ENCODE measurements at places on chromosomes 7 and 10. TPM values are rescaled to one million over a fixed set of nuclear protein-coding genes. Genes with fewer than 3 reads are reported as not detected.

The ITPRID1 gene
- 0.04 TPM for polyA plus RNA-seq

The TMEM176A gene
- 4.2 TPM for polyA plus RNA-seq

The ABCC2 gene
- polyA plus RNA-seq = 0.91 TPM

The HIF1AN gene
- 40.0 TPM for polyA plus RNA-seq

The MAD1L1 gene
- polyA plus RNA-seq = 26.7 TPM

The CALML3 gene
- 0.55 TPM for polyA plus RNA-seq

The OGDHL gene
- polyA plus RNA-seq = 0.45 TPM

The SLC29A3 gene
- polyA plus RNA-seq = 8.3 TPM

- DNase-seq = no peak
These were observed 1.2 kb upstream of the PALS2 start for GRCh38 chr7:24572016-24572392.

DNA sequence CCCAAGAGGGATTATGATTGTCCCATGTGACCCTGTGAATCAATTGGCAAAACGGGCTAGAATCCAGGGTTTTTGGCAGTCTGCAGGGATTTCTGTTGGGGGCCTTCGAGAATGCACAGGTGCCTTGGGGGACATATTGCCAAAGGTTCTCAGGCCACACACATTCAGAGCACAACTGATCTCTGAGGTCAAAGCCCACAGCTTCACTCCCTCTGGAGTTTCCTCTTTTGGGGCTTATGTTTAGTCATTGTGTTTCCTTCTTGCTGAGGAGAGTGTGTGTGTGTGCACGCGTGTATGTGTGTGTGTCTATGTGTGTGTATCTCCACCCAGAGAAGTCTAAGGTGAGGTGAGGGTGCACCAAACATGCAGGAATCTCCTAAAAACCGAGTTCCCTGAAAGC lies 8.8 kb downstream of the PPIF start:
- no peak for DNase-seq

DNA sequence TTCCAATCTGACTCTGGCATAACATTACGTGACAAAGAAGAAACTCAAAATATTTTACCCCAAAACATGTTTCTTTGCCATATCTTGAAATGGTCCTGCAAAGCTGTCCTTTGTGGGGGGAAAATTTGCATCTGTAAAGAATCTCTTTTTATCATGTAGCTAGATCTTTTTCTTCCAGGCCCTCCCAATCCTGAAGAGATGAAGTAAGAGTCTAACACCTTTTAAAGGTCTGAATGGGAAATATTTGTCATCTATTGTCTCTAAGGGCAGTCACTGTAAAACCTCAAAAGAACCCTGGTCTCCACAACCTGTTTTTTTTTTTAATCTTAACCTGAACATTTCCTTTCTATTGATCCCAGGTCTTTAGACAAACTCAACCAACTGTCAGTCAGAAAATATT lies 8.6 kb downstream of the OR2AE1 start:
- no peak for DNase-seq

DNA sequence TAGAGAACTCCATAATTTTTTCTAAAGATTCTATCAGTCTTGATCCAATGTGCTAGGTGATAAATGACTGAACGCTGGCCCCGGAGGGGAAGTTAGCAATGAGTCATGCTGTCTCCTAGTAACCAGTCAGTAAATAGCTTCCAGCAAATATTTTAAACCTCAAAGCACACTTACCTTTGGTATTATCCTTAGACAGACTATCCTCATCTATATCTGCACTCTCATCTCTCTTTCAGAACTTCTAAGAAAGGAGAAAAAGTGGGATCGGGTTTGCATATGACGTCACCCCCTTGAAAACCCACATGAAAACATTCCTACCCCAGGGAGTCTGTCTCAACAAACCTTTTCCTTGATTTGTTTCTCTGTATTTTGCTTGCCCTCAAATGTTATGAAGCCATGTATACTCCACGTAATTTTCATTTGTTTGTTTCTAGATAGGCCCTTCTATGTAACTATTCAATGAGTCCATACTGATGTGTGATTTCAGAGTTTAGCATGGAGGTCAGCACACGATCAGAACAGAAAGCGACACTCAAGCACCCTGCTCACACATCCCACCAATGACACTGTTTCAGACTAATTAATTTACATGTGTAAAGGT lies 174.9 kb upstream of the NRP1 start:
- peak; percentile 23 for DNase-seq

DNA sequence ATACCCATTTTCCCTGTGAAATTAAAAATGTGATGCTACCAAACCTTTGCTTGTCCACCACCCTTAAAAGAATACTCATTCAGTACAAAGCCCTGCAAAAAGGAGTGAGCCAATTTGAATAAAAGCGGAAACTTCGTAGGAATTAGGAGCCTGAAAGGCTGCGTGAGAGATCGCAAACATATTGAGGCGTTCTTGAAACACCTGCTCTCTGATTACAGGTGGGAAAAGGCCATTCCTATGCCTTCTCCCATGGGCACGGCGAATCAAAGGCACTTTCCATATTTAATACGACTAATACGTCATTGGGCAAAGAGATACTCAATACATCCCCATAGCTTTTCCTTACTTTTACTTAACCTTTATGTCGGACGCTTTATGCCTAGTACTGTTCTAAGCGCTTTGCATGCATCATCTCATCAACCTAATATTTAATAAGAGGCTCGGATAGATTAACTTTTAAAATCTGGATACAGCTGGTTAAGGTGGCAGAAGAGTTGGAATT lies 30.9 kb upstream of the KMT2E start:
- DNase-seq = no peak

- no peak for DNase-seq
These were observed 245.6 kb downstream of the MAD1L1 start for GRCh38 chr7:1987084-1987535.

DNA sequence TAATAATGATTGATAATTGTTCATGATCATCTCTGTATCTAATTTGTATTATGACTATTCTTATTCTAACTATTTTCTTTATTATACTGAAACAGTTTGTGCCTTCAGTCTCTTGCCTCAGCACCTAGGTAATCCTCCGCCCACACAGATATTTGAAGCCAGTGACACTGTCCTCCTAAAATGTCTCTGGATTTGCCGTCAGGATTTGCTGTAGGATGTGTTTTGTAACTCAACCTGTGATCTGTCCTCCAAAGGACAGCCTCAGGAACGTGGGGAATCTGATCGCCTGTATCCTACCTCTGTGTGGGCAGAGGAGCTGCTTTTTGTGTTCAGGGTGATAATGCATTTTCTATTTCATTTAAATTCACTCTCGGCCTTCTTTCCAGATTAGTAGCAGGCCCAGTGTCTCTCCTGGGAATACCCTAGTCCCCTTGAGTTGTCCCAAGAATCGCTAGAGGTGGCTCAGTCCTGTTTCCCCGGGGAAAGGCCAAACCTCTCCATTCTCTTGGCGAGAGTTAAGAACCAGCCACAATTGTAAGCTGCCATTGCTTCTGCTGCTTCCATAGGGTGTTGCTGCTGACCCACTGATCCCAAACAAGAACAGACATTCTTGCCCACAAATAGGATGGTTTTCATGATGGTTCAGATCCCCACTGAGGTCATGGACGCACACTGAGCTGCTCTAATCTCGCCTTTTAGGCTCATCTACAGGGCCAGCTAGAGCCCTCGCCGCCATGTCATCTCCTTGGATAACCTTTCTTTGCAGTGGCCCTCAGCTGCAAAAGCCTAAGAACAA lies 136.2 kb upstream of the KCNMA1 start:
- no peak for DNase-seq

DNA sequence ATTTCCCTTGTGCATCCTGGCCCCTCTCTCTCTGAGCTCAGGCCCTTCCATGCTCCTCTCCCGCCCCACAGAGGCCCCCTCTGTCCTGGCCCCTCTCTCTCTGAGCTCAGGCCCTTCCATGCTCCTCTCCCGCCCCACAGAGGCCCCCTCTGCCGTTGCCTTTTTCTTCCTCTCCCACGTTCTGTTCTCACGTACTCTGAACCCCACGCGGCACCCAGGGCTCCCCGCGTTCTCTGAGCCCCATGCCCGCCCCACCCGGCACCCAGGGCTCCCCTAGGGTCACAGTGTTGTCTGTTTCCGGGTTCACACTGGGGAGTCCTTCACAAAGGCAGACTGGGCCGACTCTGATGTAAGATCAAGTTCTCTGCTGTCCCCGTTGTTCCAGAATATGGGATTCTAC lies 336.8 kb downstream of the DNAJB6 start:
- DNase-seq = no peak

- no peak for DNase-seq
These were observed 50.7 kb downstream of the ERCC6 start for GRCh38 chr10:49488056-49488717.

GRCh38 chr10:121448766-121449421 lies 149.3 kb downstream of the FGFR2 start:
- DNase-seq = no peak

DNA sequence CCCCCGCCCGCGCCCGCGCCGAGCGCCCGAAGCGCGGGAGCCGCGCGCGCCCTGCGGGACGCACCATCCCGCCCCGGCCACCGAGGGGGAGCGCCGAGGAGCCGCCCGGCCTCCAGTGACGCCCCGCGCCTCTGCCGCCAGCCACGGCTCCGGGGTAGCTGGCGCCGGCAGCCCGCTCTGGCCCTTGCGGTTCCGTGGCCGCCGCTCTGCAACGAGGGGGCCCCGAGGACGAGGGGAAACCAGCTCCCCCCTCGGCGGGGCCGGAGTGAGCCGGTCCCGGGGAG lies at the start of gene PAXIP1:
PAXIP1 (minus strand) TSS at position 33 of the 284 bp plus-strand sequence. CDS start 195 bp downstream, outside the sequence.
- DNase-seq = peak; percentile 74

DNA sequence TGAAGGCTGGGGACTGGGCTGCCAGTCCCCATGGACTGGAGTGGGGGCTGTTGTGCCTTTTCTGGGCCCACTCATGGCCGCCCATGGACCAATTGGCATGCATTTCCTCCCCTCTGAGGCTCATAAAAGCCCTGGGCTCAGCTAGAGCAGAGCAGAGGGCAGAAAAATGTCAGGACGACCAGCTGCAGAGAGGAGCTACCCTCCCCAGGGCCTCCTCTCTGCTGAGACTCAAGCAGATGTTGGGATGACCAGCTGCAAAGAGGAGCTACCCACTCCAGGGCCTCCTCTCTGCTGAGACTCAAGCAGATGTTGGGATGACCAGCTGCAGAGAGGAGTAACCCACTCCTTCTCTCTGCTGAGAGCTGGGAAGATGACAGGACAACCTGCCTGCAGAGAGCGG lies 20.3 kb upstream of the NUB1 start:
- no peak for DNase-seq

DNA sequence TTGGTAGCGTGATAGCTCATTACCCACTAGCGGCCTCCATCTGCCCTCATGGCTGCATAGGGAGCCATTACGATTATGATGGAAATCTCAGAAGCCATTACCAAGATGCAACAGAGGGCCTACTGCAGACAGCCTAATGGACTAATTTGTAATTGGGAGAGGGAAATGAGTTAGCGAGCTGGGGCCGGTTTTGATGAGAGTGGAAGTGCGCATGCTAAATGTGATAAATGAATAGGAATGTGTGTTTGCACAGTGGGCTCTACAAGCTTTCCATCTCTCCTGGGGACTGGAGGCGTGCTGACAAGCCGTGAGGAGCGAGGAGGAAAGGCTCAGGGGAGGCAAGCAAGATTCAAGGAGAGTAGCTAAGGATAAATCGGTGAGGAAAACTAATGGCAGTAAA lies 644.5 kb upstream of the GALNT17 start:
- DNase-seq = no peak

DNA sequence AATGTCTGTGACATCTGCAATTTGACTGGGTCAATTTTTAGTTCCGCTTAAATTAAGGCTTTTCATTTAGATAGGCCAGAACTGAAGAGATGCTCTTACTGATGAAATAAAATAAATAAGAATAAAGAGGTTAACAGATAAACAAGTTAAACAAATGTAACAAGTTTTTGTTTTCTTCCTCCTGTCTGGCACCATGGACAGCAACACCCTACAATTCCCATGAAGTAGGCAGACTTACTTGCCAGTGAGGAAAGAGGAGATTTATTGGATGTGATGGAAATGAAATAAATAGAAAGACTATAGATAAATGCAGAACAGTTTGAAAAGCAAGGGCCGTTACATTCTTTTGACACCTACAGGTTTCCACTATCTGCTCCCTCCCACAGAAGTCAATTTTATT lies 118.5 kb downstream of the AMPH start:
- DNase-seq = no peak

GRCh38 chr10:8594176-8594575 lies 539.7 kb downstream of the GATA3 start:
- no peak for DNase-seq

DNA sequence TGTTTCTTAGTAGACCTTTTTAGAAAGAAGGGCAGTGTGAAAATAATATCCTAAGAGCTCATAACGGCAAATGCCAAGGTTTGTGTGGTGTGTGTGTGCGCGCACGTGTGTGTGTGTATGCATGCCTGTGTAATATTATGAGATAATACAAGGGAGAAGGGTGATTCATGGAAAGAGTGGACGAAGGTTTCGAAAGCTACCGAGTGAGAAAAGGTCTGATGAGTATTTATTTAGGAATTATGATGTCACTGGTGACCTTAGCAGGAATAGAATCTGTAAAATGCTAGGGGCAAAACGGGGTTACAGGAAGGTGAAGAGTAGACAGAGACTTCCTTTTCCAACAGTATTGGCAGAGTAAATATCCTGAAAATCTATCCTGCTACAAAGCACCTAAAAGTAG lies 107.3 kb downstream of the AHR start:
- no peak for DNase-seq

DNA sequence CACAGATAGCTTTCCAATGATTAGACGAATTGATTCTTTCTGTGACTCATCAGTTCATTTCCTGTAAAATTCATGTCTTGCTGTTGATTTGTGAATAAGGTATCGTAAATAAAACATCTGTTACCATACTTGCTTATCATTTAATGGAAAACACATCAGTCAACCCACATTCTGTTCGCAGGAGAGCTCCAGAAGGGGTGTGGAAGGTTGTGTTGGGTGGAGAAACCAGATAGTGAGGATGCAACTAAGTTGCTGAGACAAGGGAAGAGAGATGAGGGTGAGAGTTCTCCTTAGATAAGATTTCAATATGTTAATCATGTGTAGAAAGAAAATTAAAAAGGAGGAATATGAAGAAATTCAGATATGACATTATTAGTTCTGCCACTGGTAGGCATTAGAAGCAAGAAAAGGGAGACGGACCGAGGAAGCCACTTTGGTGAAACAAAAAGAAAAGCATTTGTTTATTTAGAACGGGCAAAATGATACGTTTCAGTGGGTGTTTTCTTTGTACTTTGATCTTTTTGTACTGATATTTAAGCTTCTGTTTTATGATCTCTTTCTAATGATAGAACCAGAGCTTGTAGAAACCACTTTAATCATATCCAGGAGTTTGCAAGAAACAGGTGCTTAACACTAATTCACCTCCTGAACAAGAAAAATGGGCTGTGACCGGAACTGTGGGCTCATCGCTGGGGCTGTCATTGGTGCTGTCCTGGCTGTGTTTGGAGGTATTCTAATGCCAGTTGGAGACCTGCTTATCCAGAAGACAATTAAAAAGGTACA lies 7.8 kb downstream of the CD36 start:
- no peak for DNase-seq

- peak; percentile 94 for DNase-seq
These were observed at the start of gene AP5Z1 for GRCh38 chr7:4775250-4775847. Gene AP5Z1 (plus strand): TSS chr7:4775623. CDS start chr7:4775716, 93 bp downstream.

- no peak for DNase-seq
These were observed 244.2 kb upstream of the YAE1 start for GRCh38 chr7:39321909-39322498.

All from right lung (tissue), 10 donors.